ENCODE measurements at places on chromosomes 1 and 21.

- DNase-seq = peak; percentile 71
Observed at GRCh38 chr1:154975409-154976059, 1.1 kb downstream of the CKS1B start.

DNA sequence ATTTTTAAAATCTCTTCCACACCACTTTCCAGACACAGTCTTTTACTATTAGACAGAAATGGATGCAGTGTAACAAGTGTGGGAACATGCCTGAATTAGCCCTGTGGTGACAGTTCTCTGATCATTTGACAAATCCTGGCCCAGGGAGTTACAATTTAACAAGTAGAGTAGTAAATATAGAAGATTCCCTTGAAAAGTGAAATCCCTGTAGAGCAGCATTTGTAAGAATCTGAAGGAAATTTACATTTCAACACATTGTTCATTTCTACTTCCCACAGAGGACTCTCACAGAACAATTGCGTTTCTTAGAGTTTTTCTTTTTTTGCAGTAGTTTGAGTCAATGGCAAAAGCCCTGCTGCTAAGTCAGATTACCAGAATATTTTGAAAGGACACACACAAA, 458.3 kb upstream of the BRINP3 start:
- DNase-seq = no peak

DNA sequence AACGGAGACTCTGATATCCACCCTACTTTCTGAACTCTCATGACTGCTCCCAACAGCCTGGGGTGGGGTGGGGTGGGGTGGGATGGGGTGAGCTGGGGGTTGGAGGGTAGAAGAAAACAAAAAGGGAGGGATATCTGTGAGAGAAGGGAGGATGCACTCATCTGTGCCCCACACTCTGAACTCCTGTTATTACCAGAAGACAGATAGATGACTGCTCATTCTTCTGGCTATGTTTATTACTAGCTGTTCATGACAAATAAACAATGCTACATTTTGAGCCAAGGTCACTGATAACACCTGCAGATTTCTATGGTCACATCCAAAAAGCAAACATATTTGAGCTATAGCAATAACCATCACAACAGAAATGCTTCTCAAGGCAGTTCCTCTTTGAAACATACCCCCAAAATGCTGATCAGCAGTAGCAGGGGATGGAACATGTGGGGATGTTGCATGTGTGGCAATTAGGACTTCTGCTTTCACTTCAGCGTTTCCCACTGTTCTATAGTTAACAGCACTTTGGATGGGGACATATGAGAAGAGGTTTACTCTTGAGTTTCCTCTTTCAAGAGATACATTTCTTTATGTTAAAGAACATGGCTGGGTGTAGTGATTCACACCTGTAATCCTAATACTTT, 43.3 kb downstream of the GPR3 start:
- DNase-seq = no peak

DNA sequence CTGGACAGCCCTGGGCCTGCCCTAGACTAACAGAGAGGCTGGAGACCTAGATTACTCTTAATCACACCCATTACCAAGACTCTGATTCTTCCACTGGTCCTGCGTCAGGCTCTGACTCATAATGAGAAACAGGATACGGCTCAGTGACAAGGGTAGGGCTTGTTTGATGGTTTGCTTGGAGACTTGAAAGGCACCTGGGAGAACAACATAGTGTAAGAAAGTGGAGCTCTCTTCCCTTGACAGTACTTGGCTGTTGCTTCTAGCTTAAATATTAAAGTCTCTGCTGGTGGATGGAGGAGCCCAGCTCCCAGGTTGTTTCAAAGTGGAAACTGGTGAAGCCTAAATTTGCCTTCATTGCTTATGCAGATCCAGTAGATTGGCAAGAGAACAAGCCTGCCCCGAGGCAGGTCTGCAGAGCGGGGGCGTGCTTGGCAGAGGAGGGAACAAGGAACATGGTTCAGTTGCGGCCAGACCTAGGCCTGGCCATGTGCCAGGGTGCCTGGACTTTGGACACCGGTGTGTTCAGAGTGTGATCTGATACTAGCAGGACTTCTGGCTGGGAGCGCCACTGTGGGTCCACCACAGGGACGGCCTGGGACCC, 480.6 kb downstream of the CAMTA1 start:
- DNase-seq = no peak

DNA sequence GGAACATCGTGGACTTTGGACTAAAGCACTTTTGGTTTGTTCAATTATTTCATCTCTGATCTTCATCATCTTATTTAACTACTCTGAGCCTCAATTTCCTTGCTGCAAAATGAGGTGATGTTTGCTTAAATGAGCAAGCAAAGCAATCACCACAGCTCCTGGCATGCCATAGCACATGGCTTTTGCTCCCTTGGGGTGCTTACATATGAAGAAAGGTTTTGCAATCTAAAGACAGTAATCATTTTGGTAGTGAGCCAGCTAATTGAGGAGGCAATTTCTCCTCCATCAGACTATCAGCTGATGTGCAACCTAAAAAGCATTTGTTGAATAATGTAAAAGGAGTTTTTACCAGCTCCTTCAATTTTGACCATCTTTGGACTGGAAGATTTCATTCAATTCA, 68.8 kb upstream of the KCNJ15 start:
- DNase-seq = no peak
